Natural killer cell (primary cell): ENCODE measurements at places on chromosomes 16 and 17. TPM values are rescaled to one million over a fixed set of nuclear protein-coding genes. Genes with fewer than 3 reads are reported as not detected.
A peak's percentile ranks its signal among the peaks of the same experiment; 100 is the strongest.

DNA sequence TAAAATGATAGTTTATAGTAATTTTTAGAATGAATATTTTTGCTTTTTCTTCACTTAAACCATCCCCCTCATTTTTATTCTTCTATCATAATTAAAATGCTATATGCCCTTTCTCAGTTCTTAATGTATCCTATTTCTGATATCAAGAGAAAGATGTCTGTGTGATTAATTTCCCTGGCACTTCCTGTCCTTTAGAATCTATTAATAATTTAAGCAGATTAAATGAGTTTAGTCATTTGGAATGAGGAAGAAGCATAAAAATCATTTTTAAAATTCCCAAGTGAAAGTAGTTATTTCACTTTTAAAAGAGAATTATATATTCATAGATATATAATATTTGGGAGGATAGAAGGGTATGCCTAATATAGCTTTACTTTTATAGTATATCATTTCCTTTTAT lies 27.8 kb upstream of the CDR2 start:
- no peak for DNase-seq
- H3K36me3 ChIP-seq: no peaks in the 10 kb centered on the region
- H3K4me1 ChIP-seq: no peaks in the 10 kb centered on the region
- no peak overlapping the region for H3K27ac ChIP-seq

DNA sequence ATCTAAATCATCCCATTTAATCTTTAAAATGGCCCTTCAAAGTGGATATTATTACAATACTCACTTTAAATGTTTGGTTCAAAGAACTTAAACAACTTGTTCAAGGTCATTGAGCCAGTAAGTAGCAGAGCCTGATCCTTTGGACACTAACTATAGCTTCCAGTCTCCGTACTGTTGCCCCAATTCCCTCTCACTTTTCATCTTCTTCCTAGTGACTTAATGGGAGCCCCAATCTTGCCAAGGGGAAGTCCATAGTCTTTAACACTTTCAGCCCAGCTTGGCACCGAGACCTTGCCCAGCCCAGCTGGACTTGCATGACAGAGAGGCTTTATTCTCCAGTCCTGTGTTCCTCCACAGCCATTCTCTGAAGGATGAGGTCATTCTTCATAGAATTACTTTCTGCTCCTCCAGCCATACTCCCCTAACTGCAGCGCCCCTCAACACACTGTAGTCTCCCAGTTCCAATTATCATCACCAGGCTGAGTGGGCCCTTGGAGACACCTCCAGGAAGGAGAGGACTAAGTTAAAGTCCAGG lies 49.2 kb upstream of the NLK start:
- no peak overlapping the region for H3K4me3 ChIP-seq
- no peak overlapping the region for H3K27ac ChIP-seq
- H3K4me1 ChIP-seq: no peaks in the 10 kb centered on the region
- H3K36me3 ChIP-seq: no peaks in the 10 kb centered on the region
- no peak for DNase-seq

- peaks cover 81% of the 10 kb centered on the region for H3K36me3 ChIP-seq
- H3K27me3 ChIP-seq: no peaks in the 10 kb centered on the region
- no peak overlapping the region for H3K4me3 ChIP-seq
- H3K4me1 ChIP-seq: peaks cover 3% of the 10 kb centered on the region
Measured at GRCh38 chr17:42585353-42585752, 7.8 kb upstream of the PSMC3IP start.

Gene KCNJ12
- total RNA-seq: not detected

GRCh38 chr16:84144209-84144858 lies 643 bp downstream of the HSDL1 start:
- H3K27ac ChIP-seq: peak overlapping the region; percentile 45
- peaks cover 12% of the 10 kb centered on the region for H3K4me1 ChIP-seq
- H3K4me3 ChIP-seq: peak overlapping the region; percentile 61
- DNase-seq: peak; percentile 62

DNA sequence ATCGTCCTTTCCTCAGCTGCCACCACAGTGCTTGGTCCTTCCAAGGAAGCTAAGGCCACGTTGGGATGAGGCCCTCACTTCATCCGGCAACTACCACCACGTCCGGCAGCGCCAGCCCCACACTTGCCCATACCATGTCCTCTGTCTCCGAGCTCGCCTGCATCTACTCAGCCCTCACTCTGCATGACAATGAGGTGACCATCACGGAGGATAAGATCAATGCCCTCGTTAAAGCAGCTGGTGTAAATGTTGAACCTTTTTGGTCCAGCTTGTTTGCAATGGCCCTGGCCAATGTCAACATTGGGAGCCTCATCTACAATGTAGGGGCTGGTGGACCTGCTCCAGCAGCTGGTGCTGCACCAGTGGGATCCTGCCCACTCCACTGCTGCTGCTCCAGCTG lies 44.9 kb downstream of the TTC19 start:
- H3K27me3 ChIP-seq: no peaks in the 10 kb centered on the region
- no peaks in the 10 kb centered on the region for H3K4me1 ChIP-seq
- H3K27ac ChIP-seq: no peak overlapping the region
- H3K36me3 ChIP-seq: peaks cover 74% of the 10 kb centered on the region
- DNase-seq: no peak

Gene KCTD19
- total RNA-seq: not detected

DNA sequence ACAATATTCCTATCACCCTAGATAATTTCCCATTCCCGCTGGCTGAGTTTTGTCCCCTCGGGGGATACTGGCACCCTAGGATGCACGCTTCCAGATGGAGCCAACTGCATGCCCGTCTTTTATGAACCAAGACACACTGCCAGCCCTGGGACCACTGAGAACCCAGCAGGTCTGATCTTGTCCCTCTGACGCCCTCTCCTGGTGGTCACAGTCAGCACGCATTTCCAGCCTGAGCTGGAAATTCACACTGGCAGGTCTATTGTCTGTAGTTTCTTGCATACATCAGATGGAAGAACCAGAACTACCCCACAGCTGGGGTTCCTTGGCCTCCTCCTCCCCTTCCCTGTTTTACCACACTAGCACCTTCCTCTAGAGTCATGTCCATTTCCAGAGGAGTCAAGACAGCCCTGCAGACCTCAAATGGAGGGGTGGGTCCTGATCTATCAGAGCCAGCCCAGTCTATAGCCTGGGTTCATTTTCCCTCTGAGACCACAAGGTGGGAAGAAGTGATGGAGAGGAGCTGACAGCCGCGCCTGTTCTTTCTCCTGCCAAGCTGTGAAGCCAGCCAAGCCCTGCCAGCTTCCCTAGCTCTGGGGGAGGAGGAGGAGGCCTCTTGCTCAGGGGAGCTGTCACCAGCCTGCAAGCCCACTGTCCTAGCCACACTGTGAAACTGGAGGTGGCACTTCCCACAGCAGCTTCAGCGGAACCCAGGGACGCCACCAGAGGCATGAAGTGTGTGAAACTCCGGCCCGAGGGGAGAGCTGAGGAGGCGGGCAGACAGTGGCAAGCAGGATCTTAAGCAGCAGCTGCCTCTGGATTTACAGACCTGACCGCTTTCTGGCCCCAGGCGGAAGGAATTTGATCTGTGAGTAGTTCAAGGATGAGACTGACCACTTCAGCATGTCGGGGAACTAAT lies 29.3 kb downstream of the MXRA7 start:
- peak; percentile 56 for DNase-seq
- H3K4me1 ChIP-seq: peaks cover 61% of the 10 kb centered on the region
- peaks cover 2% of the 10 kb centered on the region for H3K36me3 ChIP-seq
- H3K4me3 ChIP-seq: no peak overlapping the region
- H3K27me3 ChIP-seq: no peaks in the 10 kb centered on the region

Gene ATMIN
- 51.8 TPM for total RNA-seq

GRCh38 chr16:52713740-52714139 lies 166.8 kb upstream of the TOX3 start:
- no peaks in the 10 kb centered on the region for H3K27me3 ChIP-seq
- no peak overlapping the region for H3K4me3 ChIP-seq
- no peaks in the 10 kb centered on the region for H3K4me1 ChIP-seq
- no peak for DNase-seq
- no peak overlapping the region for H3K27ac ChIP-seq

DNA sequence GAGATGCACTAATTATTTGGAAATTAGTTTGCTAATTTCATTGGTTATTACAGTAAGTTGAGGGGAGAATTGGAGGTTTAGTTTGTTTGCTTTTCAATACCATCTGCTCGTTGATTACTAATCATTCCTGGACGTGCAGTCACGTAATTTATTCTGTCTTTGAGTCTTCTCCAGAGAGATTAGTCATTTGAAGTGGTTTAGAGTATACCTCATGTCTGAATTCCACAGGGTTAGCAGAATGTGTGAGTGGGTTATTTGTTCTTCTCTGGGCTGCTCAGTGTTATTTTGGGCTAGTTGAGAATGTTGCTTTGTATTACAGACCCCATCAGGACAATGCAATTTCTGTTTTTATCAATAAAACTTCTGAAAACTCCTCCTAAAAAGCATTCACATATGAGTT lies 265.0 kb downstream of the RBFOX1 start:
- no peak overlapping the region for H3K4me3 ChIP-seq
- H3K27me3 ChIP-seq: no peaks in the 10 kb centered on the region
- no peaks in the 10 kb centered on the region for H3K36me3 ChIP-seq
- DNase-seq: no peak
- H3K4me1 ChIP-seq: no peaks in the 10 kb centered on the region

GRCh38 chr17:67403065-67403464 lies 26.0 kb downstream of the PITPNC1 start:
- no peak overlapping the region for H3K4me3 ChIP-seq
- H3K4me1 ChIP-seq: peaks cover 60% of the 10 kb centered on the region
- peak overlapping the region; percentile 86 for H3K27ac ChIP-seq
- no peak for DNase-seq

GRCh38 chr16:17104654-17105053 lies 366.1 kb downstream of the XYLT1 start:
- no peak overlapping the region for H3K4me3 ChIP-seq
- no peaks in the 10 kb centered on the region for H3K36me3 ChIP-seq
- H3K27ac ChIP-seq: peak overlapping the region; percentile 14
- peaks cover 39% of the 10 kb centered on the region for H3K4me1 ChIP-seq
- no peaks in the 10 kb centered on the region for H3K27me3 ChIP-seq

DNA sequence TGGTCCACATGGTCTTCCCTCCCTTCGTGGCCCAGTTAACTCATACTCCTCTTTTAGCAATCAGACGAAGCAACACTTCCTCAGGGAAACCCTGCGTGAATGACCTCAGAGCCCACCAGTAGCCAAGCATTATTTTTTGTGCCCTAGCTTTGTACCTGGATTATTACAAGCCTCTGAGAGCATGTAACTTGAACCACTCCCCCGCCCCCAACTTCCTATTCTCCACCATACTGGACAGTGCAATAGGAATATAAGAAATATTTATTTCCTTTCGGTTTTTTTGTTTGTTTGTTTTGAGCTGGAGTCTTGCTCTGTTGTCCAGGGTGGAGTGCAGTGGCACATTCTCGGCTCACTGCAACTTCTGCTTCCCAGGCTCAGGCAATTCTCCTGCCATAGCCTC lies 2.9 kb downstream of the CPPED1 start:
- H3K4me1 ChIP-seq: peaks cover 21% of the 10 kb centered on the region
- no peaks in the 10 kb centered on the region for H3K27me3 ChIP-seq
- no peak overlapping the region for H3K27ac ChIP-seq
- H3K36me3 ChIP-seq: no peaks in the 10 kb centered on the region
- H3K4me3 ChIP-seq: no peak overlapping the region

- no peak for DNase-seq
- H3K4me3 ChIP-seq: no peak overlapping the region
- H3K27me3 ChIP-seq: no peaks in the 10 kb centered on the region
- H3K4me1 ChIP-seq: peaks cover 10% of the 10 kb centered on the region
Measured at GRCh38 chr17:47072886-47073285, 93.8 kb upstream of the RPRML start.

Gene TMEM235
- total RNA-seq: not detected

- peaks cover 2% of the 10 kb centered on the region for H3K27me3 ChIP-seq
- no peaks in the 10 kb centered on the region for H3K4me1 ChIP-seq
- no peaks in the 10 kb centered on the region for H3K36me3 ChIP-seq
Measured at GRCh38 chr16:87583453-87584131, 18.7 kb upstream of the JPH3 start.

Gene TPSD1
- not detected for total RNA-seq

Gene KRT23
- not detected for total RNA-seq

Gene TLCD3B
- 1.7 TPM for total RNA-seq

- peak within 1 kb of the TSS; percentile 85 for H3K27ac ChIP-seq
- peak; percentile 71 for DNase-seq
- peaks cover 92% of the 10 kb centered on the region for H3K4me1 ChIP-seq
- peak within 1 kb of the TSS; percentile 59 for H3K4me3 ChIP-seq
Measured at GRCh38 chr16:31354394-31355291, at the start of gene ITGAX. Gene ITGAX (plus strand): TSS chr16:31355176. CDS start chr16:31355255, 79 bp downstream.

- no peak overlapping the region for H3K27ac ChIP-seq
- peaks cover 46% of the 10 kb centered on the region for H3K36me3 ChIP-seq
- no peaks in the 10 kb centered on the region for H3K4me1 ChIP-seq
Measured at GRCh38 chr16:188674-189073, 8.4 kb downstream of the HBQ1 start.

DNA sequence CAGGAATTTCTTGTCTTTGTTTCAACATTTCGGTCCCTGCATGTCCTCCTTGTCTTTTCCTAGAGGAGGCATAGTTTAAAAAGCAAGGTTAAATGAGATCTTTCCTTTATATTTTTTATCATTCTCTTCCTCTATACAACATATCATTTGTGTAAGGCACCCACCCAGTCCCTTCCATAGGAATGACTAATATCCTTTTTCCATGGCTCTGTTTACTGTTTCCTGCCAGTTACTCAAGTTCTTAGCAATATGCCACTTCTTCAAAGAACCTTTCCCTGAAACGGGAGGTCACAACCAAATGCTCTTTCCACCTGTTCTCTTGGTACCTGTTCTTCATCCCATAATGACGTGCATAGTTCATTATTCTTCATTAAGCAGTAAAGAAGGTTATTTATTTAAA lies 1237.1 kb upstream of the GOT2 start:
- H3K4me1 ChIP-seq: no peaks in the 10 kb centered on the region
- H3K27ac ChIP-seq: no peak overlapping the region
- H3K27me3 ChIP-seq: no peaks in the 10 kb centered on the region

- no peak overlapping the region for H3K4me3 ChIP-seq
- no peak for DNase-seq
- no peaks in the 10 kb centered on the region for H3K4me1 ChIP-seq
- H3K27me3 ChIP-seq: no peaks in the 10 kb centered on the region
- no peaks in the 10 kb centered on the region for H3K36me3 ChIP-seq
- no peak overlapping the region for H3K27ac ChIP-seq
Measured at GRCh38 chr16:86798247-86799041, 220.1 kb downstream of the FOXL1 start.

DNA sequence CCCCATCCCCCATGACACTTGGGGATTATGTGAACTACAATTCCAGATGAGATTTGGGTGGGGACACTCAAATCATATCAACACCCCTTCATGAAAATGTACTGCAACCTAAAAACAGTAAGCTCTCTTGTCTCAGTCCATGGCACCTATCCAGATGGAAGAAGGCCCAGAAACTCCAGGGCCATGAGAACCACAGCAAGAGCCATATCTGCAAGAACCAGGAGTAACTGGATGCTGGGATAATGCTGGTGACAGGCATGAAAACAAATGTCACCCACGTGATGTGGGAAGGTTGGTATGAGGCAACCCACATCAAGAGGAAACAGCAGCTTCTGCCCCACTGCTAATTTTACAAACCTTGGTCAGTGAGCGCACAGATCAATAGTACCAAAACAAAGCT lies 400.1 kb upstream of the ERCC4 start:
- H3K36me3 ChIP-seq: no peaks in the 10 kb centered on the region
- H3K27me3 ChIP-seq: no peaks in the 10 kb centered on the region
- no peak for DNase-seq
- no peak overlapping the region for H3K4me3 ChIP-seq

Gene SPATA32
- not detected for total RNA-seq
